BE2C (cell line): ENCODE measurements at places on chromosomes 1 and 21.

- DNase-seq = no peak
Measured at GRCh38 chr1:29271724-29272123, 35.4 kb downstream of the PTPRU start.

DNA sequence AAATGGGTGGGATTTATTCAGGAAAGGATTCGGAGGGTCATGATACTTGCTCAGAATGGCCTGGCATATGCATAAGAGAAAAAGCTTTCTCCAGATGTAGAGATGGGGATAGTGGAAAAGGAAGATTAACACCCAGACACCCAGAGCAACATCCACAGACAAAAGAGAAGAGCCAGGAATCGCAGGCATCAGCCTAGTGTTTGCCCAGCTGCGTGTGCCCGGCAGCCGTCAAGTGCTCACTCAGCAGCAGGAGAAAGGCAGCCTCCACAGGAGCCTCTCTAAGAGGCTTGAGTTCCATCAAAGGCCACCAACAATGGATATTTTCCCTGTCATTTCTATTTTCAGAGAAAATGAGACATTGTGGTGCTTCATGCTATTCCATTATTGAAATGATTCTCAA, 54.7 kb downstream of the NTPCR start:
- no peak for DNase-seq

DNA sequence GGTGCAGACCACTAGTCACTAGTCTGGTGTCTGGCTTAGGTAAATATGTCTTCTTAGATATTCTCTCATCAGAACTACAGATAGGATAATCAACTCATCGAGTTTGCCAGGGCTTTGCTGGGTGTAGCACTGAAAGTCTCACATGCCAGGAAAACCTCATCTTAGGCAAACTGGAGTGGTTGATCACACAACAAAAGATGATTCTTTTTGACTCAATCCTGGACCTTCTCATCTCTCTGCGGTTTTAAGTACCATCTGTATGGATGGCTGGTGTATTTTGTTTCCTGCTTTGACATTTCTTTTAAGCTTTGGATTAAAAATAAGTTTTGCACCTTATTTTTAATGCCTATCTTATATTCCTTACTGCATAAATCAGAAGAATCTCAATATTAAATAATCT, 11.3 kb downstream of the GBP2 start:
- no peak for DNase-seq

GRCh38 chr21:35868869-35869223, 191.5 kb downstream of the SETD4 start:
- no peak for DNase-seq

- no peak for DNase-seq
Measured at GRCh38 chr1:88784551-88784950, 100.5 kb downstream of the PKN2 start.

DNA sequence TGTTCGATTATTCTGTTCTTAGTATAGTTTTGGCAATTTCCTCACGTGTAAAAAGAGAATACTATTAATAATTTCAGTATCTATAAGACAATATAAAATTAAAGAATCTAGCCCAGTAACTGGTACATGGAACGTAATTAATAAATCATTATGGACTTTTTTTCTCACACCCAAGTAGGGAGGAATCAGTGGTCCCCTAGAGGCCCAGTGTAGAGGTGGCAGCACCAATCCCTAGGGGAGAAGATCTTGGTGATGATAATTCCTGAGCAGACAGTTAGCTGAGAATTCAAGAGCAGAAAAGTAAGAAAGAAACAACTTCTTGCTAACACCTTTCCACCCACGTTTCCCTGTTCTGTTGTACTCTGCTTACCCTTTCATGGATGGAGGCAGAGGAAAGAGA, 19.7 kb upstream of the SELE start:
- no peak for DNase-seq

GRCh38 chr1:214002472-214002871, 14.7 kb downstream of the PROX1 start:
- no peak for DNase-seq

- no peak for DNase-seq
Measured at GRCh38 chr1:7702365-7702764, 68.7 kb upstream of the VAMP3 start.

- DNase-seq = no peak
Measured at GRCh38 chr1:901108-901859, 22.4 kb upstream of the SAMD11 start.

- DNase-seq = peak; percentile 75
Measured at GRCh38 chr1:181038399-181038873, 4.7 kb downstream of the MR1 start.

DNA sequence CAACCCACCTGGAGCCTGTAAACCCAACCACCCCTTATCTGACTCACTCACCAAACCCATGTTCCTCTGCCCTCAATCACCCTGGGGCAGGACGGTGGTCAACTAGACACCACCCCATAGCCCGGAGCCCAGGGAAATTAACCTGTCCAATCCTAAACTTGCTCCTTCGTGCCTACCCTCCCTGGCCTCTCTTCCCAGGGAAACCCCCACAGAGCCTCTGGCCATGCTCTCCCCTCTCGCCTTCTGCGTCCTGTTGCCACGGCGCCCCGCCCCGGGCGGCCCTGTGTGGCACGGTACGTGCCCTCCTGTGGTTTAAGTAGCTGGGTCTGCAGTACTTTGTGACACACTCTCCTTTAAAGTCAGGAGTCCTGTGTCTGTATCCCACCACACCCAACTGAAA, 4.0 kb upstream of the FTCD start:
- DNase-seq = no peak

DNA sequence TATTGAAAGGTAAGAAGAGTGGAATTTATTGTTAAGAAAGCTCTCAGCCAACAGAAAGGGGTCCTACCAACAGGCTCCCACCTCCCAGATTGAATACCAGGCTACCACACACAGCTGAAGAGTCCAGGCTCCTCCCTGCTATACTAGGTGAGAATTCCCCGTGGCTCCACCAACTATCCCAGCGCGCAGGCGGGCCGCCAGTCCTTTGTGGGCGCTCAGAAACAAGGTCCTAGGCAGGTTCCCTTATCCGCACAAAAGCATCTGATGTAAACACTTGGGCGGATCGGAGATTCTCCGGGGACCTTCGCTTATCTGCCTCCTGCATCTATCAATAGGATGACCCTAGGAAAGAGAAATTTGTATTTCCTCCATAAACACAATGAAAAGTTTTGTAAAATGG, 423.9 kb upstream of the ADGRL4 start:
- no peak for DNase-seq

- no peak for DNase-seq
Measured at GRCh38 chr1:119978018-119978505, 81.7 kb upstream of the ADAM30 start.

GRCh38 chr1:171935664-171936063, 94.4 kb downstream of the DNM3 start:
- DNase-seq = no peak

DNA sequence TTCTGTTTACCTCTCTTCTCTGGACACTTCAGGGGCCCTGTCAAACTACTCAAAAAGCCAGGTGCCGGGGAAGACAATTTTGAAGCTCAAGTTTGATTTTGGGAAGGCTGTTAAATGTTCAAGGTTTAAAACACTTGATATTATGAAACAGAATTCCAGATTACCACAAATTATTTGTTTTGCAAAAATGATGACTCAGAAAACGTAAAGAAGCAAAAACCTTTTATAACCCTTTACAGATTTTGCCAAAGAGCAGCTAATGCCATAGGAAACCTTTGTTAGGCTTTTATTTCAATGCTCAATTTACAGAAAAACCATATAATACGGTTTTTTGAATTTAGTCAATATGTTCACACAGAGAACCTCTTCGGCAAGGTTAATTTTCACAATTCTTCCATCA, 593.4 kb upstream of the ZP4 start:
- DNase-seq = no peak

- DNase-seq = no peak
Measured at GRCh38 chr1:150138044-150138443, 11.7 kb upstream of the PLEKHO1 start.

- no peak for DNase-seq
Measured at GRCh38 chr1:18919197-18919905, 17.0 kb upstream of the ALDH4A1 start.

DNA sequence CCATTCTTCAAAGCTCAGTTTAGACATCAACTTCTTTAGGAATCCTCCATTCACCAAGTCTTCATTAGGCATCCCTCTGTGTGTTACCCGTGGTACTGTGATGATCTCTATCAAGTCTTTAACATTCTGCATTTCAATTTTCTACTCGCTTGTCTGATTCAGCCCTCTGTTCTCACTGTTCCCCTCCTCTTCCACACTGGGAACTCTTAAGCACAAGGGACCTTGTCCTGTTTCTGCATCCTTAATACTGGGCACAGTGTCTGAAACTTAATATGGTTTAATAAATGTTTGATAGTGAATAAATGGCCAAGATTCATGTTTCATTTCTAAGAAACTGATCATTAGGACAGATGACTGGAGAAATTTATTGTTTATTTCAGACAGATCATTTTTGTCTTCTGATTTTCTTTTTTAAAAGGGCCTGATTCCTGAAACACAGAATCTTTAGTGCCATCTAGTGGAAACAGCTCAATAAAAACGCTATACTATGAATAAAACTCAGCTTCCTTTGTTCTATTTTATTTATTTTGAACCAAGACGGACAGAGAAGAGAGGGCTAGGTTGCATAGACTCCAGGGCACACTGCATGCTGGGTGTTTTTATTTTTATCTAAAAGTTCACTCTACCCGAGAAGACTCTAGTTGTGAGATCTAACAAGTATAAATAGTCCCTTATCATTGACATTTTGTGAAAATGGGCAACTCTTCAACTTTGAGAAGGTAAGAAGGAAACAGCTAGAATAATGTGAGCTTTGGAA, 7.0 kb upstream of the TRIM45 start:
- no peak for DNase-seq

GRCh38 chr1:78855258-78855657, 151.3 kb downstream of the ADGRL4 start:
- no peak for DNase-seq
